Activated CD4-positive, CD25-positive, alpha-beta regulatory T cell (primary cell): ENCODE measurements at places on chromosomes 12 and 14.

GRCh38 chr12:123788541-123788940, 26.4 kb downstream of the DNAH10 start:
- no peak for DNase-seq

DNA sequence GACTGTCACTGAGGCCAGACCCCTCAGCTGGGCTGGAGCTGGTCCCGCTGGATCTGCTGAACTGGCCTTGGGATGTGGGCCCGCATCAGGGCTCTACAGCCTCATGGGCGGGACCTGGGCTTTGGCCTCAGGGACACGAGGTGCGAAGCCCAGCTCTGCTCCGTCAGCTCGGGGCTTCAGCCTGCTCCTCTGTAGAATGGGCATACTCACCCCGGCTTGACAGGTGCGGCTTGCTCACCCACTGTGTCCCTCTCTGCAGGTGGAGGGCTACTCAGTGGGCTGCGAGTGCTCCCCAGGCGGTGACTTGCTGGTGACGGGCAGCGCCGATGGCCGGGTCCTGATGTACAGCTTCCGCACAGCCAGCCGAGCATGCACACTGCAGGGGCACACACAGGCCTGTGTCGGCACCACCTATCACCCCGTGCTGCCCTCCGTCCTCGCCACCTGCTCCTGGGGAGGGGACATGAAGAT, 57.6 kb downstream of the BEGAIN start:
- DNase-seq, result no peak

DNA sequence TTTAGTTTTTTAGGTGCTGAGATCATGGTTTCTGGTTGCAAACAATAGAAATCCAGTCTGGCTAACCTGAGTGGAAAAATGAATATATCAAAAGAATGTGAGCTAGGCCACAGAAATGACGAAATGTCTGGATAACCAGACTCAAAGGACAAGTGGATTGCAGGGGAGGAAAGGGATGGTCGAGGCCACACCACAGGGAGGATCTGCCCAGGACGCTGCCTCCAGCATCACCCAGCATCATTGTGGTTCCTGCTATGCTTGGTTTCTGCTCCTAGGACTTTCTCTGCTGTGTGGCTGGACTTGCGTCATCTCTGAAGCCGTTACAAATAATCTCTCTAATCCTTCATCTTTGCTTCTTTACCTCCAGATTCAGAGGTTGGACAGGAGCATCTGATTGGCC, 80.4 kb downstream of the TTC8 start:
- DNase-seq, result no peak

GRCh38 chr14:88975043-88975830, 150.8 kb downstream of the TTC8 start:
- DNase-seq, result no peak
